ENCODE measurements at places on chromosomes 16 and 17. TPM values are rescaled to one million over a fixed set of nuclear protein-coding genes. Genes with fewer than 3 reads are reported as not detected.

KANSL1 gene
- 127 TPM for total RNA-seq

SLFN12L gene
- total RNA-seq = 83.7 TPM

HOXB3 gene
- total RNA-seq = 15.4 TPM

ERBB2 gene
- total RNA-seq = 3.8 TPM

MYO15A gene
- total RNA-seq = 2.0 TPM

COPZ2 gene
- total RNA-seq = 32.9 TPM

SOST gene
- total RNA-seq = not detected

DNA sequence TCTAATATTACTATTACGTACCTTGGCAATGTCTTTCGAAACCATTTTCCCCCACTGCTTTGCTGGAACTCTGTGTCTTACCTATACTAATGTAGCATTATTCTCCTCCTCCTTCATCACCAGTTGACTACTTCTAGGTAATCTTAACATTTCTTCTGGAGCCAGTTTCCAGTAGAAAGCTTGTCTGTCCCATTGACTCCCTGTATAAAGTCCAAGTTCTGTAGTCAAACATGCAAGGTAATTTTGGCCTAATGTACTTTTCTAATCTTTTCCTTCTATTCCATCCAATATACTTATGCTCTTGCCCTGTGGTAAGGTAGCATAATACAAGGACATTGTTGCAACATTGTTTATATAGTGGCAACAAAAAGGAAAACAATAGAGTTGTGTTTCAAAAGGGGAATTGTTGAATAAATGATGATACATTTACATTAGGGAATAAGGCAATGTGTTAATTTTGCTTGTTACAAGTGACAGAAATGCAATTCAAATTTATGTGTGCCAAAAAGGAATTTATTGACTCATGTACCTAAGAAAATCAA lies 27.9 kb downstream of the OMG start:
- peaks cover under 1% of the 10 kb centered on the region for H3K4me1 ChIP-seq
- DNase-seq = no peak
- no peaks in the 10 kb centered on the region for H3K27me3 ChIP-seq
- no peak overlapping the region for H3K4me3 ChIP-seq

DNA sequence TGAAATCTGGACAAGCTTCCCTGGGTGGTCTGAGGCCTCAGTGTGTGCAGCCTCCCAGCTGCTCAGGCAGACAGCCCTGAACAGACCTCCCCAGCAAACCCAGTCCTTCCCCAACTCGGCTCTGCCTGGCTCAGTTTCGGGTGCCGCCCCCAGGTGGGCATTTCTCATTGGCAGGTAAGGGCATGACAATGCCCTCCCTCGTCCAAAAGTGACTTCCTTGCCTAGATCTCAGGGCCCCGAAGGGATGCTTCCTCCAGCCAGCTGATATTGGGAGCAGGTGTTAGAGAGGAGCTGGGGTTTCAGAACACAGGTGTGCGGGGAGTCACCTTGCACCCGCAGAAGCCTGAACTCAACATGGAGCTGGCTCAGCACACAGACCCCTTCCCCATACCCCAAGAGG lies 3.8 kb upstream of the PPL start:
- H3K36me3 ChIP-seq = no peaks in the 10 kb centered on the region
- H3K27ac ChIP-seq = no peak overlapping the region
- no peak overlapping the region for H3K4me3 ChIP-seq
- H3K4me1 ChIP-seq = no peaks in the 10 kb centered on the region
- H3K27me3 ChIP-seq = peaks cover 12% of the 10 kb centered on the region

DNA sequence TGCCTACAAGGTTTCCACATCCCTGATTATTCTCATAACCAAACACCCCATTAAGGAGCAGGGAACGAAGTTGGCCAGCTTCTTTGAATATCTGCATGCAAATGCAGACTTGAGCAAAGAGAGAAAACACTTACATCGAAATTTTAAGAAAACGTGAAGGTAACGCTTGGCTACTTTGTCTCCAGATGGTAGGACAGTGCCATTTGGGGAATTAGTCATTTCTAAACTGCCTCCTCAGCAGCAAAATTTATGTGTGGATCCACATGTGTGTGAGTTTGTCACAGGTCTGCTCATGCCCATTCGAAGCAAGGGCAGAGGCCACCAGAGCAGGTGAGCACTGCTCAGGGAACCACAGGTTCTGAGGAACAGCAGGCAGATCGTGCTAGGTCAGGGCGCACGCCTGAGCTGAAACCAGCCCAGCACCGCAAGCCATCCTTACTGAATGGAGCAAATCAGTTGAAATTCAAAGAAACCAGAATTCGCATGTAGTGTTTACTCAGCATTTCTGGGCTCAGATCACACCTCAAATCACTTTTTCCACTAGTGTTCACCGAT lies 80.1 kb downstream of the SOCS1 start:
- H3K4me3 ChIP-seq = peak overlapping the region; percentile 22
- H3K36me3 ChIP-seq = peaks cover 13% of the 10 kb centered on the region
- no peak for DNase-seq
- no peaks in the 10 kb centered on the region for H3K27me3 ChIP-seq

DNA sequence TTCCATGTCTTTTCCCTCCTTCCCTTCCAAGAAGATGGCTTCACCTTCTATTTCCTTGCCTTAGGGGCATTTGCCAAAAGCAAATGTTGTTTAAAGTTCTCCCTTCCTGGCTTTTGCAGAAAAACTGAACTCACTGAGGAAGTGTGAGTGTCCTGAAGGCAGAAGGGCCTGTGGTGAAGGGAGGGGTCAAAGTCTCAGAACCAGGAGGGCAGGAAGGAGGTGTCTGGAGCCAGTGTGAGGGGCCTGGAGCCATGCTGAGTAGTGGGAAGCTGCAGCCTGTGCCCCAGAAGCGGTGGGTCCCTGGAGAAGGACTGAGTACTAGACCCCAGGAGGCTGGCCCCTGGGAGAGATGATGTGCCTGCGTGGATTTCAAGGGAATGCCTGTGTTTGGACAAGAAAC lies 23.8 kb upstream of the SUPT4H1 start:
- no peak for DNase-seq
- H3K4me1 ChIP-seq = peaks cover 37% of the 10 kb centered on the region
- no peak overlapping the region for H3K27ac ChIP-seq
- H3K4me3 ChIP-seq = no peak overlapping the region

GRCh38 chr17:48477221-48477620 lies 47.2 kb upstream of the SKAP1 start:
- no peaks in the 10 kb centered on the region for H3K36me3 ChIP-seq
- H3K4me3 ChIP-seq = peak overlapping the region; percentile 32
- H3K4me1 ChIP-seq = peaks cover 46% of the 10 kb centered on the region

DNA sequence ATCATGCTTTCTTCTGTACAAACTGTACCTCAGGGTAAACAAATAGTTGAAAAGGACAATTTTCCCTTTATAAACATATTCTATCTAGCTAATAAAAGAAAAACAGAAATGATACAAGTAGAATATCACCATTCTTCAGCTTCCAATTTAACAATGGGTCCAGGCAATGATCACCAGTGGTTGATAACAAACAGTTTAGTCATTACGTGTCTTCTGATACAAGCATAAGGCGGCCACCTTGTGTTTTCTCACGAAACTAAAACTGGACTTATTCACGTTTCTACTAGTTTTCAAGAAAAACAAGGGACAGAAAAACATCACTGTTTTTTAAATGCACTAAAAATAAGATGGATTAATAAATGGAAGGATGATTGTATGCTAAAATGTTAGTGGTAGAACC lies 58.3 kb downstream of the STH start:
- peaks cover 30% of the 10 kb centered on the region for H3K4me1 ChIP-seq
- H3K27ac ChIP-seq = peak overlapping the region; percentile 63
- H3K36me3 ChIP-seq = no peaks in the 10 kb centered on the region
- no peak overlapping the region for H3K4me3 ChIP-seq
- H3K27me3 ChIP-seq = no peaks in the 10 kb centered on the region

- H3K27ac ChIP-seq = no peak overlapping the region
- DNase-seq = no peak
- H3K36me3 ChIP-seq = no peaks in the 10 kb centered on the region
Measured at GRCh38 chr17:41107941-41108450, 2.8 kb downstream of the KRTAP4-9 start.

GRCh38 chr17:40086150-40087044 lies 14.0 kb downstream of the NR1D1 start:
- H3K4me1 ChIP-seq = peaks cover 6% of the 10 kb centered on the region
- H3K4me3 ChIP-seq = no peak overlapping the region
- no peaks in the 10 kb centered on the region for H3K36me3 ChIP-seq
- no peaks in the 10 kb centered on the region for H3K27me3 ChIP-seq
- no peak for DNase-seq

DNA sequence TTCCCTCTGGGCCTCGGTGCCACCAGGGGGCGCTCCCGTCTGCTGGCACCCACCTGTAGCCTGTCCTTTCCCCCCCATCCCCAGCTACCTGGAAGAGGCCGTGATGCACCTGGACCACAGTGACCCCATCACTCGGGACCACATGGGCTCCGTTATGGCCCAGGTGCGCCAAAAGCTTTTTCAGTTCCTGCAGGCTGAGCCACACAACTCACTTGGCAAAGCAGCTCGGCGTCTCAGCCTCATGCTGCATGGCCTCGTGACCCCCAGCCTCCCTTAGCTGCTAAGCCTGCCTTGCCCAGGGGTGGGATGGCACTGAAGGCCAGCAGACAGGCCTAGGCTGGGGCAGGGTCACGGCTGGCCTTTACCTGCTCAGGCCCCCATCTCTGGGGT lies 818 bp upstream of the NRN1L start:
- no peak overlapping the region for H3K27ac ChIP-seq
- H3K4me1 ChIP-seq = peaks cover 6% of the 10 kb centered on the region
- no peaks in the 10 kb centered on the region for H3K36me3 ChIP-seq
- peak; percentile 68 for DNase-seq
- H3K27me3 ChIP-seq = no peaks in the 10 kb centered on the region
- no peak overlapping the region for H3K4me3 ChIP-seq

DNA sequence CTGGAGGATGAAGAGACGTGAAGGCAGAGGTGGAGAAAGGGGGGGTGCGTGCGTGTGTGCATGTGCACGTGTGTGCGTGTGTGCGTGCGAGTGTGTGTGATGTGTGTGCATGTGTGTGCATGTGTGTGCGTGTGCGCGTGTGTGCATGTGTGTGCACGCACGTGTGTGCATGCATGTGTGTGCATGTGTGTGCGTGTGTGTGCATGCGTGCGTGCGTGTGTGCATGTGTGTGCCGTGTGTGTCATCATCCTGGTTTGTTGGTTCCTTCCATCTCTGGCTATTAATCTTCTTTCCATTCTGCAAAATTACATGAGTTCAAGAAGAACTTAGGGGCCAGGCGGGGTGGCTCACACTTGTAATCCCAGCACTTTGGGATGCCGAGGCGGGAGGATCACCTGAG lies 17.0 kb upstream of the RPL38 start:
- no peak for DNase-seq
- no peak overlapping the region for H3K27ac ChIP-seq
- no peak overlapping the region for H3K4me3 ChIP-seq
- no peaks in the 10 kb centered on the region for H3K36me3 ChIP-seq

- no peaks in the 10 kb centered on the region for H3K27me3 ChIP-seq
- H3K36me3 ChIP-seq = no peaks in the 10 kb centered on the region
- peak overlapping the region; percentile 32 for H3K4me3 ChIP-seq
- DNase-seq = no peak
Measured at GRCh38 chr17:83069571-83069906, 9.9 kb upstream of the METRNL start.

DNA sequence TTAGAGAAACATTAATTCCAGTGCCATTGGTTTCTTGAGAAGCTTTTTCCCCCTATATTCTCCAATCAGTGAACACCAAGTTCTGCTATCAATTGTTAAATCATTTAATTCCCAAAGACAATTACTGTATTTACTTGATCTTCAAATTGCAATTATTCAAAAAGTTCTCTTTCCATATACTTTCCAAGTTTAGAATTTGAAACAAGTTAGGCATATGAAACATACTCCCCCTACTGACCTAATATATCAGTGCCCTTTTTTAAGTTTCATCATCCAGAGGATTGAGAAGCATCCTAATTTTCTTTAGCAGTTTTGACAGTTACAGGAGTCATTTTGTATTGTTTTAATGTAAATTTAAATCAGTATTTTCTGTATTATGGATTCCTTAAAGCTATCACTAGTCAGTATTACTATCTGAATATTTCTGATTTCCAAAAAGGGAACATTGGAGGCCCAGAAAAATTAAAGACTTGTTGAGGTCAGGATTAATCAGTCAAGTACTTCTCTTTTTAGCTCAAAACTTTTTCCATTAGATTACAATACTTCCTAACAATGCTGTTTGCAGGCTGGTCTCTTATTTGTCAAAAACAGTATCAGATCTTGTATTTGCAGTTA lies 16.3 kb downstream of the MEIOC start:
- H3K36me3 ChIP-seq = no peaks in the 10 kb centered on the region
- no peaks in the 10 kb centered on the region for H3K4me1 ChIP-seq
- no peak for DNase-seq
- no peak overlapping the region for H3K4me3 ChIP-seq
- no peaks in the 10 kb centered on the region for H3K27me3 ChIP-seq

GRCh38 chr16:88783391-88784073 lies 1.5 kb downstream of the PIEZO1 start:
- H3K27me3 ChIP-seq = no peaks in the 10 kb centered on the region
- H3K4me1 ChIP-seq = peaks cover 40% of the 10 kb centered on the region
- peak overlapping the region; percentile 81 for H3K4me3 ChIP-seq
- no peaks in the 10 kb centered on the region for H3K36me3 ChIP-seq

DNA sequence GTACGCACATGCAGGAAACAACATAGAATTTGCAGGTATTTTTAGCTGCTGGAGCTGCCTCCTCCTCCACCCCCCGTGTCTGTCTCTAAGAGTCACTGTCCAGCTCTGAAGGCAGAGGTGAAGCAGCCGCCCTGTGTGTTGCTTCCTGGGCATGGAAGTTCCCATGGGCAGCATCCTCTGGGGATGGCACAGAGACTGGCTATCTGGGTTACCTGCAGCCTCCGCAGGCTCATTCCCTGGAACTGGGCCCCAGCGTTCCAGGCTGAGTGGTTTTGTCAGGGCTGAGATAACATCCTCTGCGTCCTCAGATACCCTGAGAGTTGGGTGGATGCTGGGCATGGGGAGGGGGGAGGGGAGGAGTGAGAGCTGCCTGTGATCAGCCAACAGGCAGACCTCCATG lies 41.5 kb upstream of the MRTFB start:
- H3K27me3 ChIP-seq = peaks cover 8% of the 10 kb centered on the region
- no peaks in the 10 kb centered on the region for H3K36me3 ChIP-seq
- no peak for DNase-seq
- no peak overlapping the region for H3K4me3 ChIP-seq
- no peak overlapping the region for H3K27ac ChIP-seq

GRCh38 chr16:88290850-88291830 lies 91.6 kb upstream of the ZNF469 start:
- H3K4me3 ChIP-seq = no peak overlapping the region
- peak; percentile 54 for DNase-seq
- no peaks in the 10 kb centered on the region for H3K4me1 ChIP-seq
- no peak overlapping the region for H3K27ac ChIP-seq
- peaks cover 7% of the 10 kb centered on the region for H3K36me3 ChIP-seq

- peak overlapping the region; percentile 63 for H3K27ac ChIP-seq
- peaks cover 30% of the 10 kb centered on the region for H3K4me1 ChIP-seq
- no peaks in the 10 kb centered on the region for H3K27me3 ChIP-seq
- H3K4me3 ChIP-seq = no peak overlapping the region
- H3K36me3 ChIP-seq = peaks cover 5% of the 10 kb centered on the region
Measured at GRCh38 chr17:74520016-74520434, 11.2 kb downstream of the CD300LB start.

DNA sequence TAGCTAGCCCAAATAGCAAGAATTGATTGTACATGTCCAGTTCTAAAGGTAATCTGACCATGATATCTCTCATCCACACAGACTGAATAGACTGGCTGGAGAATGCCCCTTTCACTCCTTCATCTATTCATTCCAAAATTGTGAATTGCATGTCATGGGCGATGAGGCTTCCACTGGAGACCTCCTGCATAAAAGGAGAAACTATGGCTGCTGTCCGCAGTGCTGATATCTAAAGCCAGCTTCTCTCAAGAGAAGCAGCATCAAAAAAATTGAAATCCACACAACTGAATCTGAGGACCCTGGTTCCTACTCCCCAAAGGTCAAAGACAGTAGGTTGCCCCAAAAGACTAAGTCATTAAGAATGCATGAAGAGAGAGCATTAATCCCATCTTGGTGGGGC lies 7.9 kb upstream of the SCNN1G start:
- no peaks in the 10 kb centered on the region for H3K36me3 ChIP-seq
- no peaks in the 10 kb centered on the region for H3K4me1 ChIP-seq
- no peak overlapping the region for H3K4me3 ChIP-seq

All from natural killer cell treated with Interleukin-12 subunit alpha and Interleukin-12 subunit beta and Interleukin-15 and Interleukin-18, amount 100 ng/mL, for 72 hours (primary cell).